ENCODE measurements at places on chromosomes 12 and 14. TPM values are rescaled to one million over a fixed set of nuclear protein-coding genes. Genes with fewer than 3 reads are reported as not detected.

The PPP1R36 gene
- not detected for total RNA-seq

The KIAA0586 gene
- total RNA-seq: 20.2 TPM

The ZNF10 gene
- 1.8 TPM for total RNA-seq

The NDUFB1 gene
- 312 TPM for total RNA-seq

The LBHD2 gene
- total RNA-seq: not detected

The ARMH4 gene
- 6.6 TPM for total RNA-seq

The GCH1 gene
- 12.0 TPM for total RNA-seq

The GTF2H3 gene
- 16.4 TPM for total RNA-seq

The AQP6 gene
- total RNA-seq: not detected

The PDE3A gene
- 9.9 TPM for total RNA-seq

The NGB gene
- total RNA-seq: not detected

The FLRT2 gene
- total RNA-seq: 153 TPM

The YBX3 gene
- total RNA-seq: 368 TPM

The USP44 gene
- total RNA-seq: 0.41 TPM

The POLE gene
- 25.4 TPM for total RNA-seq

The COPZ1 gene
- total RNA-seq: 194 TPM

The SLC35F4 gene
- not detected for total RNA-seq

The RNF212B gene
- total RNA-seq: not detected

The CNIH1 gene
- total RNA-seq: 168 TPM

The GRIP1 gene
- 0.39 TPM for total RNA-seq

The ENO2 gene
- total RNA-seq: 18.4 TPM

The DYNC1H1 gene
- 995 TPM for total RNA-seq

The NANOG gene
- not detected for total RNA-seq

The MRPS35 gene
- total RNA-seq: 42.6 TPM

The RERG gene
- not detected for total RNA-seq

The IFNG gene
- not detected for total RNA-seq

The NPAS3 gene
- 0.34 TPM for total RNA-seq

The KRR1 gene
- total RNA-seq: 27.0 TPM

The KIF26A gene
- 8.0 TPM for total RNA-seq

The GALNT4 gene
- total RNA-seq: 11.4 TPM

The PTPRB gene
- 147 TPM for total RNA-seq

The DIO3 gene
- not detected for total RNA-seq

The CBLN3 gene
- 4.7 TPM for total RNA-seq

The CPNE6 gene
- not detected for total RNA-seq

Measured in glomerular endothelial cell (primary cell).